ENCODE measurements at places on chromosomes 11 and 22. TPM values are rescaled to one million over a fixed set of nuclear protein-coding genes. Genes with fewer than 3 reads are reported as not detected.
A peak's percentile ranks its signal among the peaks of the same experiment; 100 is the strongest.

GRCh38 chr11:11584530-11584810 lies 37.3 kb downstream of the GALNT18 start:
- peak overlapping the region; percentile 90 for H3K27ac ChIP-seq
- 0 out of 2 replicates have a peak overlapping the region, but pooled peaks have one; percentile 5 for H3K4me3 ChIP-seq
- DNase-seq = peak; percentile 63
- H3K27me3 ChIP-seq = no peaks in the 10 kb centered on the region

GRCh38 chr11:44590769-44591168 lies 25.3 kb downstream of the CD82 start:
- no peak overlapping the region for H3K4me3 ChIP-seq
- H3K36me3 ChIP-seq = no peaks in the 10 kb centered on the region
- H3K27ac ChIP-seq = no peak overlapping the region
- no peaks in the 10 kb centered on the region for H3K27me3 ChIP-seq
- H3K4me1 ChIP-seq = no peaks in the 10 kb centered on the region

GRCh38 chr11:122115524-122116379 lies at the start of gene BLID:
TSS of gene BLID (minus strand) at chr11:122116215. CDS start at chr11:122115922, 293 bp downstream.
- H3K4me3 ChIP-seq = no peak within 1 kb of the TSS
- no peaks in the 10 kb centered on the region for H3K27me3 ChIP-seq
- no peak for DNase-seq
- no peaks in the 10 kb centered on the region for H3K4me1 ChIP-seq
- no peaks in the 10 kb centered on the region for H3K36me3 ChIP-seq

- no peaks in the 10 kb centered on the region for H3K36me3 ChIP-seq
- no peak for DNase-seq
- no peak overlapping the region for H3K27ac ChIP-seq
- H3K27me3 ChIP-seq = peaks cover 16% of the 10 kb centered on the region
- no peak overlapping the region for H3K4me3 ChIP-seq
These were observed 284.7 kb downstream of the ST3GAL4 start for GRCh38 chr11:126640186-126640585.

DNA sequence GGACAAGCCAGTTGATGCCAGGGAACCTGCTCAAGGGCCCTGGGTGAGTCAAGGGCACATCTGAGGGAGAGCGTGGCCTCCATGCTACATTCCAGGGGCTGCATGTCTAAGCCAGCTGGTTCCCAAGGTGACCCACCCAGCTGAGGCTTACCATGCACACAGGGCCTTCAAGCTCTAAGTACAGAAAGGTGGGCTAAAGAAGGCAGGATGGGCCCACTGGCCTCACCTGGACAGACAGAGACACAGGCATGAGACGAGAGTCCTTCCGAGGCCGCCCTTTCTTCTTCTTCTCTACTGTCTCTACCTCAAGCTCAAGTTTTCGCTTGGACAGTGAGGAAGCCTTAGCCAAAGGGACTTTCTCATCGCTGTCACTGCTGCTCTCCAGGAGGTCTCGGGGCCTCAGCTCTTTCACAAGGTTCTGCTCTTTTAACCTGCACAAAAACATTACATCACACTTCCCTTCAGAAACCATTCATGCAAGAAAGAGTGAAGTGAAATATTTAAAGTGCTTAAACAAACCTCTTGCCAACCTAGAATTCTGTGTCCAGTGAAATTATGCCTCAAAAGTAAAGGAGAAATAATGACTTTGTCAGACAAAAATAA lies 69.9 kb downstream of the HIRA start:
- H3K4me1 ChIP-seq = no peaks in the 10 kb centered on the region
- DNase-seq = no peak
- no peak overlapping the region for H3K27ac ChIP-seq
- no peak overlapping the region for H3K4me3 ChIP-seq

DNA sequence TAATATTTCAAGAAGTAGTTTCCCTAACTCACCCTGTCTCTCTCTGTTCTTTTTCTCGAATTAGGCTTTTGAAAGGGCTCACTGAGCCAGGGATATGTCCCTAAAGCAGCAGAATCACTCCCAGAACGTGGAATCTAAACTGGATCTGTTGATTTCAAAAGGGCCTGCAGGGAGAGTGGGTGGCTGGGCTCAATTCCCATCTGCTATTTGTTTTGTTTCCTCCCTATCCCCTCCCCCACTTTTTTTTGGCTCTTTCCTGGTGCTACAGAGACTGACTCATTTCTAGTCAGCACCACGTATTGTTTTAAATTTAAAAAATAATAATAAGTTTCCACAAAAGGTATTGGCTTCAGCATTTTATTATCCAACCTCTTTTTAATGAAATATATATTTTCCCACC lies 961.5 kb downstream of the FAM181B start:
- H3K4me3 ChIP-seq = no peak overlapping the region
- H3K27me3 ChIP-seq = no peaks in the 10 kb centered on the region
- no peaks in the 10 kb centered on the region for H3K36me3 ChIP-seq
- no peaks in the 10 kb centered on the region for H3K4me1 ChIP-seq
- no peak overlapping the region for H3K27ac ChIP-seq

DNA sequence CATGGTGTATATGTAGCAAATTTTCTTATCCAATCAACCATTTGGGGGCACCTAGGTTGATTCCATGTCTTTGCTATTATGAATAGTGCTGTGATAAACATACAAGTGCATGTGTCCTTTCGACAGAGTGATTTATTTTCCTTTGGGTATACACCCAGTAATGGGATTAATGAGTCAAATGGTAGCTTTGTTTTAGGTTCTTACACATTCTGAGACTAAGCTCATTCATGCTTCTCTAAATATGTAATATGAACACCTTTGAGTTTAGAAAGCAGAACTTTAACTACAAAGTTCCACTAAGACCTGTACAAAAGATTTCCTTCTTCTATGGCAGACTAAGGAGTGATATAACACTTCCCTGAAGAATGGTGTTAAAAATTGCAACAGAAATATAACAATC lies 627.0 kb downstream of the KCNA4 start:
- H3K27me3 ChIP-seq = no peaks in the 10 kb centered on the region
- H3K4me1 ChIP-seq = no peaks in the 10 kb centered on the region
- H3K27ac ChIP-seq = no peak overlapping the region
- DNase-seq = no peak
- H3K36me3 ChIP-seq = no peaks in the 10 kb centered on the region

- H3K27ac ChIP-seq = no peak within 1 kb of the TSS
- H3K27me3 ChIP-seq = no peaks in the 10 kb centered on the region
- peaks cover 9% of the 10 kb centered on the region for H3K36me3 ChIP-seq
- no peak within 1 kb of the TSS for H3K4me3 ChIP-seq
These were observed at the start of gene FAM180B for GRCh38 chr11:47586098-47586855. TSS of gene FAM180B (plus strand) at chr11:47586678. CDS start at chr11:47586769, 91 bp downstream.

DNA sequence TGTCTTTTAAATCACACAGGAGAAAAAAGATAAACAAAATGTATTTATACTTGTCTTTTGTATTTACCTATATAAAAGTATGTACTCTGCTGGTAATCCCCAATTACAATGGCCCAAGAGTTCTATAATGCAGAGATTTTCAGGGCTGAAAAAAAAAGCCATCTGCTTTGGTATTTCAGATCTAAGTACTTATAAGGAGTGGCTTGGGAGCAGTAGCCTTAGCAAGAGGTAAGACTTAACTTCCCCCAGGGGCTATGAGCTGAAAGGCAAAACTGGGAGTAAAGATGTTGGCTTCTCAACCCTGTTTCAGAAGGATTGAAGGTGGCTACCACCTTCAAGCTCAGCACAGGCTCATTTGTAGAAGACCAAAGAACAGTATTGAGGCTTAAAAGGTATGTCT lies 35.3 kb upstream of the EP300 start:
- no peaks in the 10 kb centered on the region for H3K36me3 ChIP-seq
- H3K27me3 ChIP-seq = no peaks in the 10 kb centered on the region
- no peaks in the 10 kb centered on the region for H3K4me1 ChIP-seq
- no peak overlapping the region for H3K4me3 ChIP-seq
- DNase-seq = no peak

- H3K4me3 ChIP-seq = no peak overlapping the region
- H3K27me3 ChIP-seq = no peaks in the 10 kb centered on the region
- DNase-seq = no peak
- H3K27ac ChIP-seq = no peak overlapping the region
- H3K36me3 ChIP-seq = no peaks in the 10 kb centered on the region
- no peaks in the 10 kb centered on the region for H3K4me1 ChIP-seq
These were observed 176.0 kb upstream of the MPPED2 start for GRCh38 chr11:30762188-30762587.

GRCh38 chr22:20244691-20245576 lies 23.2 kb downstream of the RTN4R start:
- H3K36me3 ChIP-seq = no peaks in the 10 kb centered on the region
- H3K4me1 ChIP-seq = peaks cover 4% of the 10 kb centered on the region
- H3K4me3 ChIP-seq = no peak overlapping the region
- no peak for DNase-seq

- no peaks in the 10 kb centered on the region for H3K36me3 ChIP-seq
- H3K4me3 ChIP-seq = no peak overlapping the region
- H3K27ac ChIP-seq = no peak overlapping the region
- H3K27me3 ChIP-seq = no peaks in the 10 kb centered on the region
- DNase-seq = no peak
- no peaks in the 10 kb centered on the region for H3K4me1 ChIP-seq
These were observed 16.2 kb upstream of the SHANK3 start for GRCh38 chr22:50656122-50657070.

DNA sequence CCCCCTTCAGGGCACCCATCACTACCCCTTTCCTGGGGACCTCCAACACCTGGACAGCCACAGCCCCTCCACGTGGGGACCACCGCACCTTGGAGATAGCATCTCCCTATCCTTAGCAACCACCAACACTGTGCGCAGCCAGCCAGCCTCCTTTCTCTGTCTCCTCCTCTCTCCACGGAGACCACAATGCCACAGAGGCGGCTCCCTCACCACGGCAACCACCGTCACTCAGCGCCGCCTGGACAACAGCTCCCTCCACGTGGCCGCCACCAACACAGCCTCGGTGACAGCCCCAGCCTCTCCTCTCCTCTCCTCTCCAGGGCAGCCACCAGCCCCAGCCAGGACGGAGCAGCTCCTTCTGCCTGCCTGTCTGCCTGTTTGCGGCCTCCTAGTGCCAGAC lies 10.5 kb downstream of the ELFN2 start:
- H3K36me3 ChIP-seq = no peaks in the 10 kb centered on the region
- H3K27ac ChIP-seq = no peak overlapping the region
- no peak overlapping the region for H3K4me3 ChIP-seq
- DNase-seq = no peak

DNA sequence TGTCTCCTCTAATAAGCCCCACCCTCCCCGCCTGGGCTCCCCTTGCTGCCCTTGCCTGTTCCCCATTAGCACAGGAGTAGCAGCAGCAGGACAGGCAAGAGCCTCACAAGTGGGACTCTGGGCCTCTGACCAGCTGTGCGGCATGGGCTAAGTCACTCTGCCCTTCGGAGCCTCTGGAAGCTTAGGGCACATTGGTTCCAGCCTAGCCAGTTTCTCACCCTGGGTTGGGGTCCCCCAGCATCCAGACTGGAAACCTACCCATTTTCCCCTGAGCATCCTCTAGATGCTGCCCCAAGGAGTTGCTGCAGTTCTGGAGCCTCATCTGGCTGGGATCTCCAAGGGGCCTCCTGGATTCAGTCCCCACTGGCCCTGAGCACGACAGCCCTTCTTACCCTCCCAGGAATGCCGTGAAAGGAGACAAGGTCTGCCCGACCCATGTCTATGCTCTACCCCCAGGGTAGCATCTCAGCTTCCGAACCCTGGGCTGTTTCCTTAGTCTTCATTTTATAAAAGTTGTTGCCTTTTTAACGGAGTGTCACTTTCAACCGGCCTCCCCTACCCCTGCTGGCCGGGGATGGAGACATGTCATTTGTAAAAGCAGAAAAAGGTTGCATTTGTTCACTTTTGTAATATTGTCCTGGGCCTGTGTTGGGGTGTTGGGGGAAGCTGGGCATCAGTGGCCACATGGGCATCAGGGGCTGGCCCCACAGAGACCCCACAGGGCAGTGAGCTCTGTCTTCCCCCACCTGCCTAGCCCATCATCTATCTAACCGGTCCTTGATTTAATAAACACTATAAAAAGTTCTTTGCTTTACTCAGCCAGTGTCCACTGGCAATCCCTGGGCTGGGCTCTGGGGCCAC lies 14.4 kb downstream of the TSKU start:
- H3K4me1 ChIP-seq = peaks cover 6% of the 10 kb centered on the region
- no peak overlapping the region for H3K27ac ChIP-seq
- DNase-seq = no peak
- H3K27me3 ChIP-seq = no peaks in the 10 kb centered on the region

- DNase-seq = no peak
- H3K36me3 ChIP-seq = no peaks in the 10 kb centered on the region
- H3K4me1 ChIP-seq = no peaks in the 10 kb centered on the region
- no peak overlapping the region for H3K4me3 ChIP-seq
These were observed 105.2 kb downstream of the KCNQ1 start for GRCh38 chr11:2549876-2550605.

DNA sequence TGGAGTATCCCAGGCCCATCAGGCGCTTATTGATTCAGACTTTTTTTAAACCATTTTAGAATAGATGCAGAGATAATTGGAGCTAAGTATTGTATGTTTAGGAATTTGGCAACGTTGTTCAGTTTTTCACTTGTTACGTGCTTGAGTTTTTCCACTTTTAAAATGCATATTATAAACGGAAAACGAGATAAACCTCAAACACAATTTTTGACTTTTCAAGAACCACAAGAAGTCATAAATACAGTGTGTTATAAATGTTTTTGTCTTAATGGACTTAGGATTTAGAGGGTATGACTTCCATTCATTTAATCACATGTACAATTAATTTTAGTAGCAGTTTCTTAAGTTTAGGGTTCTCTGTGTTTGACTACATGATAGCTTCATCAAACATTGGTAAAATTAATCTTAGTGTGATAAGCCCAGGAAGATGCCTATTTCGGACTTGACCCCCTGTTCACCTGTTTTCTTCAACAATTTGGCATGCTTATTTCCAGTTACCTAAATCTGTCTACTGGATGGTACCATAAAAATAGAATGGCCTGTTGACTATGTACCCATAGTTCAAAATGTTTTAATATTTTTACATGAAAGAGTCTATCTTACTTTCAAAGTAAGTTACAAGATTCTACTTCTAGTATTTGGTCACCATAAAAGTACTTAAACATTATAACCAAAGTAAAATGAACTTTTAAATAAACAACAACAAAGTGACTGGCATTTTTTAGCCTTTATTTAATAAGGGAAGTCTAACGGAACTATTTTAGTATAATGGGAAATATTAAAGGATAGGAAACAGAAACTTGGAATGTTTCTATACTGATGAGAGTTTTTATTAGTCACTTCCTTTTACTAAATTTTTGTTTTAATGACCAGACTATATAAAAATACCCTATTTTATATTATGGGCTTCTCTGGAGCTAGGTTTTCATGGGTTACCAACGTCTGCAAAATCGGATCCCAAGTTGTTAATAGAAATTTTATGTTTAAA lies 1.4 kb downstream of the ZC3H12C start:
- peak overlapping the region; percentile 70 for H3K4me3 ChIP-seq
- DNase-seq = no peak
- peaks cover 2% of the 10 kb centered on the region for H3K27me3 ChIP-seq
- H3K4me1 ChIP-seq = peaks cover 40% of the 10 kb centered on the region

DNA sequence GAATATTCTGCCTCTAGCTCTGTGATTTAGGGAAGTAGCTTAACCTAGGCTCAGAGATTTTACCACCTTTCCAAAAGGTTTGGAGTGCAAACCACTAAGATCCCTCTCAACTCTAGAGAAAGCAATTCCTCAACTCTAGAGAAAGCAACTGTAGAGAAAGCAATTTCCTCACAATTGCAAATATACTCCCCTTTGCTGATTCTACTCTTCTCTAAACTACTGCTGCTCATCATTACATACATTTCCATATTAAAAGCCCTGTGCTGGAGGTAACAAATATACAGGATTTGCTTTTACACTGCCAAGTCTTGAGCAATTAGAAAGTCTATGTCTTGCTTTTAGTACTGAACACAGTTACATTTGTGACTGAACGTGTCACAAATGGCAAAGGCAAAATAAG lies 48.2 kb downstream of the ALG9 start:
- no peaks in the 10 kb centered on the region for H3K4me1 ChIP-seq
- DNase-seq = no peak
- H3K27me3 ChIP-seq = no peaks in the 10 kb centered on the region
- no peaks in the 10 kb centered on the region for H3K36me3 ChIP-seq

Gene WNT7B
- total RNA-seq = 52.1 TPM

Gene LGR4
- total RNA-seq = 61.8 TPM

Gene SLC35E4
- total RNA-seq = 5.5 TPM
